Endothelial cell of umbilical vein (primary cell): ENCODE measurements at places on chromosomes 2 and 18. TPM values are rescaled to one million over a fixed set of nuclear protein-coding genes. Genes with fewer than 3 reads are reported as not detected.
A peak's percentile ranks its signal among the peaks of the same experiment; 100 is the strongest.

- H3K4me3 ChIP-seq = no peak overlapping the region
- no peak overlapping the region for H3K27ac ChIP-seq
- DNase-seq = no peak
- H3K27me3 ChIP-seq = no peaks in the 10 kb centered on the region
- H3K36me3 ChIP-seq = no peaks in the 10 kb centered on the region
- no peaks in the 10 kb centered on the region for H3K4me1 ChIP-seq
Observed at GRCh38 chr2:195600778-195601177, 56.2 kb upstream of the SLC39A10 start.

- H3K36me3 ChIP-seq = no peaks in the 10 kb centered on the region
- no peak for DNase-seq
- no peak overlapping the region for H3K27ac ChIP-seq
Observed at GRCh38 chr18:78733762-78734613, 245.6 kb upstream of the SALL3 start.

GRCh38 chr2:23655934-23656596 lies 270.9 kb downstream of the ATAD2B start:
- no peaks in the 10 kb centered on the region for H3K4me1 ChIP-seq
- DNase-seq = no peak
- no peaks in the 10 kb centered on the region for H3K27me3 ChIP-seq
- no peaks in the 10 kb centered on the region for H3K36me3 ChIP-seq

DNA sequence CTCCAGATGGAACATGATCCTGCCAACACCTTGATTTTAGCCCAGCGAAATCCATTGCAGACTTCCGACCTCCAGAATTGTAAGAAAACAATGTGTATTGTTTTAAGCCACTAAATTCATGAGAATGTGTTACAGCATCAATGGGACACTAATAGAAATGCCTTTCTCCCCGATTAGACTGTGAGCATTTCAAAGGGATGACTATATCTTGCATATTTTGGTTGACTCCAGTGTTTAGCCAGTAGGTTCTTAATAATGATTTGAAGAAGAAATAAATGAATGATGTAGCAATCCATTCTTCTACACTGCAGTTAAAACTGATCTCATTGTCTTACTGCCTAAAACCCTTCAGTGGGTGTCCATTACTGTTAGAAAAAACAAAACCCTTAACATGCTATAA lies 67.4 kb upstream of the ACVR1C start:
- no peaks in the 10 kb centered on the region for H3K36me3 ChIP-seq
- H3K4me1 ChIP-seq = no peaks in the 10 kb centered on the region
- no peak overlapping the region for H3K27ac ChIP-seq
- no peaks in the 10 kb centered on the region for H3K27me3 ChIP-seq
- no peak overlapping the region for H3K4me3 ChIP-seq

DNA sequence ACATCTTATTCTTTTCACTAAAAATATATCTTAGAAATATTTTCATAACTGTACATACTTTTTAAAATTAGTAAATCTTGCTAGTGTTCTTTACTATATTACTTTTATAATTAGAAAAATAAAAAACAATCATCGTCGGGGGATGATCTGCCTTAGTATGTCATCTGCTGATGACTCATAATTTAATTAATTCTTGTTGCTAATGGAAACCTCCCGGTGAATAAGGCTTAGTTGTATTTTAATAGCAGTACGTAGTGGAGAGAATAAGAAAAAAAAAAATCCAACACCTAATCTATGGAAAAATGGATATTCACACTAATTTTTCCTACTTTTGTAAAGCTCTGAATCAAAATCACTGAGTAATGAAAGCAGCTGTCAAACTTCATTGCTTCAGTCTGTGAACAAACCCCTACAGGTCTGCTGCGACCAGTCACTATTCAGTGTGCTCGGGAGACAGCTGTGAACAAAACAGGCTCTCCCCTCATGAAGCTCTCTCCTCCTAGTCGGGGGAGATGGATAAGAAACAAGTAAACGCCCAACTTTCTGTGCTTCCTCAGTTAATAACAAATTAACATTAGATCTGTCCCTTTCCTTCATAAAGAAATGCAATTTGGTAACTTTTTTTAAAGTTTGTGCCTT lies 97.4 kb upstream of the UPP2 start:
- no peaks in the 10 kb centered on the region for H3K36me3 ChIP-seq
- H3K27me3 ChIP-seq = no peaks in the 10 kb centered on the region
- H3K4me1 ChIP-seq = no peaks in the 10 kb centered on the region
- no peak for DNase-seq
- no peak overlapping the region for H3K27ac ChIP-seq

DNA sequence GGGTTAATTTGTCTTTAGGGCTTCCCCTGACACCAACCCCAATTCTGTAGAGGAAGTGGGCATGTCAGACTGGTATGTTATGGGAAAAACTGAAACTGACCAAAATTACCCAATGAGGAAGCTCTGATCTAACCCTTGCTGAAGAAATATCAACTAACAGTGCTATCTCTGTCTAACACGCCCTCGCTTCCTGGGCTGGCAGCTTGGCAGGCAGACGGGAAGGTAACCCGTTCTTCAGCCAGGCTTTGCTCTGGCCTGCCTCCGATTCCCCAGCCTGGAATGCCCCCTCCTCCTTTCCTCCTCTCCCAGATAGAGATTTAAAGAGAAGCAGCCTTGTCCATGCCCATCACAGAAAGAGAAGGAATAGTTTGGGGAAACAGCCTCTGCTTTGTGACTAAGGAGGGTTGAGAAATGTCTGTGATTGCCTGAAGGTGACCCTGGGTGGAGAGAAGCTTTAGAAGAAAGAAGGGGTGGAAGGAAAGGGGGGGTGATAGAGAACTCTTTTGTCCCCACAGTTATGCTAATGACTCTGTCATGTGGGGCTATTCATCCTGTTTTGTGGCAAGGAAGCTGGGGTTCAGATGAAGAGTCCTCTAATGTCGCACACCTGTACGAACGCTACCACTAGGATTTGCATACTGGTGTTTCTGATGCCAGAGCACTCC lies 15.4 kb downstream of the HK2 start:
- H3K36me3 ChIP-seq = no peaks in the 10 kb centered on the region
- H3K4me3 ChIP-seq = no peak overlapping the region
- H3K27ac ChIP-seq = peak overlapping the region; percentile 3
- no peaks in the 10 kb centered on the region for H3K27me3 ChIP-seq
- peak; percentile 44 for DNase-seq

The ZNF804A gene
- polyA plus RNA-seq = 0.21 and 0.22 TPM in 2 replicates

DNA sequence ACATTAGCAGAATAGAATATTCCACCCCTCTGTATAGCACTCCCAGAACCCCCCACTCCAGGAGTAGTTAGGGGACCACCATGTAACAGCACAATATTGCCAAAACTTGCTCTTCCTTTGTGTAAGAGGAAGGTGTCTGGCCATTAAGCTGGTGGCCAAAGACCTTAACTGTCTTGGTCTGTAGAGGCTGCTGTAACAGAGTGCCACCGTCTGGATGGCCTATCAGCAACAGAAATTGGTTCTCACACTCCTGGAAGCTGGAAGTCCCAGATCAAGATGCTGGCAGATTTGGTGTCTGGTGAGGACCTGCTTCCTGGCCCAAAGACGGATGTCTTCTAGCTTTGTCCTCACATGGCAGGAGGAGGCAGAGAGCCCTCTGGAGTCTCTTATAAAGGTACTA lies 61.6 kb upstream of the TGFA start:
- DNase-seq = no peak
- H3K4me1 ChIP-seq = no peaks in the 10 kb centered on the region
- no peak overlapping the region for H3K4me3 ChIP-seq
- peaks cover 15% of the 10 kb centered on the region for H3K27me3 ChIP-seq
- H3K36me3 ChIP-seq = no peaks in the 10 kb centered on the region
- no peak overlapping the region for H3K27ac ChIP-seq

GRCh38 chr2:41137031-41137430 lies 685.1 kb upstream of the SLC8A1 start:
- H3K27ac ChIP-seq = no peak overlapping the region
- no peaks in the 10 kb centered on the region for H3K27me3 ChIP-seq
- H3K4me3 ChIP-seq = no peak overlapping the region
- no peaks in the 10 kb centered on the region for H3K4me1 ChIP-seq

The EVX2 gene
- polyA plus RNA-seq = not detected in 2 replicates

- no peak overlapping the region for H3K4me3 ChIP-seq
- no peaks in the 10 kb centered on the region for H3K4me1 ChIP-seq
- DNase-seq = no peak
- H3K27ac ChIP-seq = no peak overlapping the region
Observed at GRCh38 chr18:10482985-10483949, 28.8 kb downstream of the APCDD1 start.

- no peak overlapping the region for H3K4me3 ChIP-seq
- H3K27me3 ChIP-seq = no peaks in the 10 kb centered on the region
- H3K27ac ChIP-seq = no peak overlapping the region
- no peaks in the 10 kb centered on the region for H3K36me3 ChIP-seq
Observed at GRCh38 chr2:139367416-139367815, 587.2 kb upstream of the NXPH2 start.

DNA sequence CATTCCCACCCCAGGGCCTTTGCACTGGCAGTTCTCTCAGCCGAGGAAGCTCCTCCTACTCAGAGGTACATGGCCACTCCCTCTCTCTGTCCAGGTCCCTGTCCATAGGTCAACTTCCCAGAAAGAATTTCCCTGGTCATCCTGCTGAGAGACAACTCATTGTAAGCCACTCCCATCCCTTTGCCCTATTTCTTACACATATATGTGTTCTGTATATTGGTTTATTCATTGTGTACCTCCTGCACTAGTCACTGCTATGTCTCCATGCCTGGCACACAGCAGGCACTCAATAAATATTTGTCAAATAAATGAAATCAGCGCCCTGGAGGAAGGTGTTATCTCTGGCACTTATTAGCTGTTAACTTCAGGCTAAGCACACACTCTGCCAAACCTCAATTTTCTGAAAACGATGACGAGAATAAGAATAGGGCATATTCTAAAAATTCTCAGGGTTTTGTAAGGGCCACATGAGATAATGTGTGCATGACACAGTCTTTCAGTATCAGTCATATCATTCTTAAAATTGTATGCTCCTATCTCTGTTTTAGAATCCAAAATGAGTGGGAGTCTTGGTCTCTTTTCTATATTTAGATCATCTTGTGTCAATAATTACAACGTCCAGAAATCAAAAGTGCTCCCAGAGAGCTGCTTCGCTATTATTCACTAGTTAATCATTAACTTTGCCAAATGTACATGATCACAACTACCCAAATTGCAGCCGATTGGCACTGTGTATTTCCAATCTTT lies 198.0 kb downstream of the ALK start:
- H3K4me3 ChIP-seq = no peak overlapping the region
- no peak overlapping the region for H3K27ac ChIP-seq
- DNase-seq = no peak
- H3K4me1 ChIP-seq = no peaks in the 10 kb centered on the region
- no peaks in the 10 kb centered on the region for H3K36me3 ChIP-seq
- H3K27me3 ChIP-seq = no peaks in the 10 kb centered on the region

DNA sequence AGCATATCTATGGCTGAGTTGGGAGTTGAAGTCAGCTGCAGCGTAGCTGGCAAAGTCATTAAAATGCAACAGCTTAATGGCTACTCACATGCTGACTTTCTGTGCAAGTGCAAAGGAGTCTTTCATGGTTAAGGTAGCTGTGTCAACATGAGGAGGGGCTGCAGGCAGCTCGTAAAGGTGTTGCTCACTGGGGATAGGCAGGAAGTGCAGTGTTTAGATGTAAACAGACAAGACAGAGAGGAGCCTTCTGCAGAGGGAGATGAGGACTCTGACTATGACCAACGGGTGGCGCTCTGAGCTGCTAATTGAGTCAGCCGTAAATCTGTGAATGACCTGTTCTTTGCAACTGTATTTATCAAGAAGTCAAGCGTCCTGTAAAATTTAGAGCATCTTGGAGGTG lies 22.3 kb upstream of the CAVIN2 start:
- H3K4me1 ChIP-seq = peaks cover 39% of the 10 kb centered on the region
- no peaks in the 10 kb centered on the region for H3K36me3 ChIP-seq
- H3K4me3 ChIP-seq = no peak overlapping the region
- no peak overlapping the region for H3K27ac ChIP-seq

The CYP27C1 gene
- polyA plus RNA-seq = not detected in 2 replicates

DNA sequence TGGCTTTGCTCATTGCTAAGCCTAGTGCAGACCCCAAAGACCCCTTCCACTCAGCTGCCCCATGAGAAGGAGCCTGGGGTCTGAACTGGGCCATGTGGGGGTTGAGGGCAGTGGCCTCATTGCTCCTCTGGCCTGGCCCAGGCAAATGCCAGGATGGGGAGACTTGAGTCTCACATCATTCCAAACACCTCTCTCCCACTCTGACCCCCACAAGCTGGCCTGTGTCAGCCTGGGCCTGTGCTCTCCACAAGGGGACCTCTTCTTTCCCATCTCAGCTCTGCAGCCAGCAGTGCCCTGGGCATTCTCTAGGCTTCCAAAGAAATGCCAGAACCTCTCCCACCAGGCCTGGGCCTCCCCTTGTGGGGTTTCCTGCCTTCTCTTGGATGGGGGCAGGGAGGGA lies 45.8 kb upstream of the OTOF start:
- H3K27me3 ChIP-seq = peaks cover 10% of the 10 kb centered on the region
- H3K4me1 ChIP-seq = no peaks in the 10 kb centered on the region
- H3K36me3 ChIP-seq = no peaks in the 10 kb centered on the region
- H3K4me3 ChIP-seq = no peak overlapping the region

GRCh38 chr18:7325126-7325430 lies 94.2 kb downstream of the LRRC30 start:
- peak; percentile 40 for DNase-seq
- no peaks in the 10 kb centered on the region for H3K27me3 ChIP-seq
- H3K4me1 ChIP-seq = peaks cover 29% of the 10 kb centered on the region
- H3K4me3 ChIP-seq = no peak overlapping the region

GRCh38 chr2:124025171-124025580 lies at the start of gene CNTNAP5:
Gene CNTNAP5, plus strand, starts transcription at chr2:124025287. Its CDS starts 364 bp downstream, at chr2:124025651.
- no peak within 1 kb of the TSS for H3K27ac ChIP-seq
- H3K36me3 ChIP-seq = no peaks in the 10 kb centered on the region
- H3K4me3 ChIP-seq = no peak within 1 kb of the TSS
- no peak for DNase-seq
- no peaks in the 10 kb centered on the region for H3K27me3 ChIP-seq
- no peaks in the 10 kb centered on the region for H3K4me1 ChIP-seq

GRCh38 chr2:71156573-71156972 lies 26.1 kb downstream of the MPHOSPH10 start:
- H3K27me3 ChIP-seq = no peaks in the 10 kb centered on the region
- H3K36me3 ChIP-seq = no peaks in the 10 kb centered on the region
- H3K27ac ChIP-seq = no peak overlapping the region
- DNase-seq = no peak

GRCh38 chr2:6963727-6964126 lies 46.5 kb downstream of the RNF144A start:
- no peaks in the 10 kb centered on the region for H3K36me3 ChIP-seq
- H3K27ac ChIP-seq = no peak overlapping the region
- no peak overlapping the region for H3K4me3 ChIP-seq
- DNase-seq = no peak
- H3K27me3 ChIP-seq = no peaks in the 10 kb centered on the region
- no peaks in the 10 kb centered on the region for H3K4me1 ChIP-seq
